Stimulated activated CD8-positive, alpha-beta memory T cell treated with anti-CD3 and anti-CD28 coated beads, Interleukin-7, amount 100 ng/mL, for 24 hours (primary cell): ENCODE measurements at places on chromosomes 12 and 14.

GRCh38 chr12:62190689-62191490 is 69.3 kb upstream of the USP15 start:
- no peak for DNase-seq

- DNase-seq, result no peak
These were observed 205.0 kb downstream of the SUDS3 start for GRCh38 chr12:118581371-118581770.

GRCh38 chr12:54991161-54991990 is 6.8 kb upstream of the TESPA1 start:
- no peak for DNase-seq

DNA sequence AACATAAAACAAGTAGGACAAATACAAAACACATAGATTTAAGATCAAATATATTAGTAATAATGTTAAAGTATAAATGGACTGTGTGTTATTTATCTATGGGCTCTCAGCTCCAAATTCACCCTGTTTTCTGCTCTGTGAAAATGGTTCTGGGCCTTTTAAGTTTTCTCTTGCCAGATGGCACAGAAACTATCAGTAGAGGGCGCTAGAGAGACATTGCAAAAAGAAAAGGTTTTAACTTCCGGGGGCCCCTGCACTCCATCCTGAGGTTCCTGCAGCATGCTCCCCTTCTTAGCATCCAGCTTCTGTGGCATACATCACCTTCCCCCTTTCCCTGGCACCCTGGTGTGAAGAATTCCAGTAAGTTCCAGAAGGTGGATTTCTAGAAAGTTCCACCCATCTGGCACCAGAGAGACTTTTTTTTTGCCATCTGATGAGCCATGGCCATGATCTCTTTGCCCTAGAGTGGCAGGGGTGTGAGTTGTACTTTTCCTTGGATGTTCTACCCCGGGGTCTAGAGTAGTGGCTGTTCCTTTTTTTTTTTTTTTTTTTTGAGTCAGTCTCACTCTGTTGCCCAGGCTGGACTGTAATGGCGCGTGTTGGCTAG is 29.3 kb downstream of the ZCRB1 start:
- DNase-seq, result no peak

GRCh38 chr12:128458301-128458974 is 191.5 kb downstream of the TMEM132C start:
- no peak for DNase-seq

DNA sequence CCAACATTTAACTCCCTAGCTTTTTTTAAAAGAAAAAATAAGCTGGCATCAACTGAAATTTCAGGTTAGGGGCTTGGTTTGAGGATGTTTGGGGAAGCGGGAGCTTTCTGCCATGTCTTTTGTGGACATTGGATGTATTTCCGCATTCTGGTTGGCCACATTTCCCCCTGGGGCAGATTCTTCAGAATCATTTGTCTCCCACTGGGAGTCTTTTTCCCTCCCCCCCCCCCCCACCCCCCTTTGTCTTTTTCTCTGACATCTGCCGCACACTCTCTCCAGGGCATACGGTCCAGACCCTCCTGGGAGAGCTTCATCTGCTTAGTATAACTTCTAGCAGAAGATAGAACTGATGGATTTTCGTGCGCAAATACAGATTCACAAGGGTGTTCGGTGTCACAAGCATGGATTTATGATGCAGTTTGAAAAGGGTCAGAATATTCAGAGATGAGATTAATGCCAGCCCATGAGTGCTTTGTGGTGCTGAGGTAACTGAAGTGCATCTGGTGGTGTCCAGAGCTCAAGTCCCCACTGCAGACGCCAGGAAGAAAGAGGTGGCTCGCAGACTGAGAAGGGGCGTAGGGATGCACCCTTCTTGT is 40.2 kb downstream of the ETV6 start:
- DNase-seq, result no peak

DNA sequence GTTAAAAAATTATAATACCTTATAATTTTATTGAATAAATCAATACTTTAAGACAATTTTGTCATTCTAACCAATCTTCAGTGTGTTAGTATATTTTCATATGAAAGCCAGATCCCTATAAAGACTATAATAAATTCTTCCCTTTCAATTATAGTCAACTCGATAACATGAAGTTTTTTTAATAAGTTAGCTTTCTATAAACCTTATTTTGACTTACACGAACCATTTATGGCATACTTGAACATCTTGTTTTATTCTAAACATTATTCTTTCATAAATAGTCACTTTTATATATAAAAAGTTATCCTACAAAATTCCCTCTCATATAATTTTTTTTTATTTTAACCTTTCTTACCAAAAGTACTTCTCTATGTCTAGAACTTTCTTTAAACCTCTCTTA is 1002.3 kb downstream of the TMEM121 start:
- DNase-seq, result no peak

DNA sequence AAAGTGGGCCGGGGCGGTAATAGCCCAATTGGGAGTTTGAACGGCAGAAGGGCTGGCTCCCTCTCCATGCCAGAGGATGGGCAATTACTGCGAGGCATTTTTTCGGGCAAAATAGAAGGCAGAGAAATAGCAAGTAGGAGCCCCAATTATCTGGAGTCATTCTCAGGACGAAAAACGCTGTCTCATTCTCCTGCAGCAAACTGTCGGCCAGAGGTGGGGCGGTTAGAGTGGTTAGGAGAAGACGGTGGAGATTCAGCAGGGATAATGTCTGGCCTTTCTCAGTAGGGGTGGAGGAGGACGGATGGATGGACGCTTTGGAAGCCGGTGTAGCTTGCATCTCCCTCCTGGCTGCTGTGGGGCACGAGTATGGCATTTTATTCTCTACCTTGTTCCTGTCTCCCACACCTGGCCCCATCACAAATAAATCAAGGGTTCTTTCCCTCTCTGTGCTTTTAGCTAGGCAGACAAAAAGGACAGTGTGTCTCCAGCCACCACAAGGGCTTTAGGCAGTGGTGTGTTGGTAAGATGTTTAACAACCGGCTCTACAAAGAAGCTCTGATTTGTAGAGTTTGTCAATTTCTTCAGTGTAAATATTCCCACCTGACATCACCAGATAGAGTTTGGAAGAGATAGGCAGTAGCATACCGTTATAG is 140.5 kb upstream of the LHX5 start:
- no peak for DNase-seq

GRCh38 chr12:87758271-87758670 is 270.9 kb downstream of the C12orf50 start:
- no peak for DNase-seq

- no peak for DNase-seq
These were observed 365.1 kb downstream of the DPF3 start for GRCh38 chr14:72528863-72529175.

GRCh38 chr12:120832737-120833136 is 71.4 kb downstream of the SPPL3 start:
- no peak for DNase-seq
